Left kidney (tissue), 8 donors: ENCODE measurements at places on chromosomes 11 and 22.

- peak; percentile 79 for DNase-seq
These were observed 2.5 kb upstream of the NPAS4 start for GRCh38 chr11:66418168-66418985.

DNA sequence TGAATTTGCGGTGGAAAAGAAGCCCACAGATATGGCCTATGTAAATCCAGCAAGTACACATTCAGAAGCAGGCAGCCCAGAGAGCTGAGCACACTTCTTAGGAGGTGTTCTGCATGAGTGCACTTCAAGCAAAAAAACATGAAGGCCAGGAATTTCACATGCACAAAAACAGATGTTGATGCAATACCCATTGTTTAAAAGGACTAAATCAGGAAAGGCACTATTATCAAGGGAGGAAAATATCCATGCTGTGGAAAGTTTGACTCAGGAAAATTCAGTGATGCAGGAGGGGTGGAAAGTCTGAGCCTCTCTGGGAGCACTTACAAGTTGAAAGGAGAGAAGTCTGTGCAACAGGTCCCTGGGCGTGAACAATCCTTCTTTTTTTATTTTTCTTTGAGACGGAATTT, 15.8 kb upstream of the CARS1 start:
- DNase-seq = peak; percentile 22

DNA sequence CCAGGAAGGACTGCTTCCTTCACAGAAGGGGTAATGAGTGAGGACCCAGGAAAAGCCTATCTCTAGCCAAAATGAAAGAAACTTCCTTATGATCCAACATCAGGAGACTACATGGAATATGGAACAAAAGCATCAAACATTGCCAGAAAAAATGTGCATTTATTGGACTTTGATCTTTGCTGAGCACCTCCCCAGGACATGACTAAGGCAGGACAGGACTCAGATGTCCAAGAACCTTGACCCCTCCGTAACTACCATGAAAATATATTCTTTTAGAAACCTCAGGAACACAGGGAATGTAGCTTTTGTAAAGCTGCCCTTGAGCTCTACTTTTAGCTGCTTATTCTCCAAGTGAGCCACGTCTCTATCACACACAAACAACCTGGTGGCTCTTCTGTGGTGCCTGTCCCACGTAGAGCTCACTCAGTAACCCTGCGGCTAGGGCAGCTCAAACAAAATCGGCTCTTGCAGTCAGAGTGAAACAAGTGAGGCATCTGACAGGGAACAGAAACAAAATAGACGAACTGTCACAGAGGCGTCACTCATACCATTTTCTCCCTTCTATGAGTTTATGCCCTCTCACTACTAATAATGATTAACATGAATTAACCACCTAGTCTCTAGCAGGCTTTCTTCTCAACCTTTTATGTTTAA, 471.5 kb upstream of the API5 start:
- DNase-seq = no peak

DNA sequence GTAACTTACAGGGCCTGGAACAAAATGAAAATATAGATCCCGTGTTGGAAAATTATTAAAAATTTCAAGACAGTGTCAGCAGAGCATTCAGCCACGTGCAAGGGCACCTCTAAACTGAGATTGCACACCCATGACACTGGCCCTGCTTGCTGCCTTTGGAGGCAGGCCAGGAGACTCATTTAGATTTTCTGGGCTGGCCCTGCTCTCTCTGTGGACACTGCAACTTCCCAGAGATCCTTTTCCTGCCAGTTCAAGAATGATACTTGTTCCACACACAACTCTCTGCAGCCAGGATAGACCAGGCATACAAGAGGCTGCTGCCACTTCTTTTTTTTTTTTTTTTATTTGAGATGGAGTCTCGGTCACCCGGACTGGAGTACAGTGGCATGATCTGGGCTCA, 56.7 kb upstream of the PTPRJ start:
- no peak for DNase-seq

- DNase-seq = no peak
These were observed 6.0 kb downstream of the CNTF start for GRCh38 chr11:58628446-58628845.

GRCh38 chr11:123103326-123103980, 41.5 kb upstream of the HSPA8 start:
- DNase-seq = peak; percentile 84

DNA sequence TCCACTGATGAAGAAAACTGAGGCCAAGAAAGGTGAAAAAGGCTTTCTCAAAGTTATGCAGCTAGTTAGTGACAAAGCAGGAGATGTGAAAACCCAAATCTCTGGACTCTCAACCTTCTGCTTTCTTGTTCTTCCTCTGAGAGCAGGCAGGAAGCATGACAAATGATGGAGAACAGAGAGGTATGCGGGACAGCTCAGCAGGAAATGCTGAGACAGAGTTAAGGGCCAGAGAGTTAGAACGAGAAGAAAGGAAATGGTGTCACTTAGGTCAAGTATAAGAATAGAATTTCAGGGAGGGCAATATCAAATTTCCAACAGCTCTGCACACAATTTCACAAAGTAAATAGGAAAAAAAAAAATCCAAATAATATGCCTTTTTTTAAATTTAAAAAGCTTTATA, 67.6 kb upstream of the ARHGAP42 start:
- DNase-seq = no peak

GRCh38 chr11:106292526-106292925, 215.1 kb downstream of the AASDHPPT start:
- DNase-seq = no peak

DNA sequence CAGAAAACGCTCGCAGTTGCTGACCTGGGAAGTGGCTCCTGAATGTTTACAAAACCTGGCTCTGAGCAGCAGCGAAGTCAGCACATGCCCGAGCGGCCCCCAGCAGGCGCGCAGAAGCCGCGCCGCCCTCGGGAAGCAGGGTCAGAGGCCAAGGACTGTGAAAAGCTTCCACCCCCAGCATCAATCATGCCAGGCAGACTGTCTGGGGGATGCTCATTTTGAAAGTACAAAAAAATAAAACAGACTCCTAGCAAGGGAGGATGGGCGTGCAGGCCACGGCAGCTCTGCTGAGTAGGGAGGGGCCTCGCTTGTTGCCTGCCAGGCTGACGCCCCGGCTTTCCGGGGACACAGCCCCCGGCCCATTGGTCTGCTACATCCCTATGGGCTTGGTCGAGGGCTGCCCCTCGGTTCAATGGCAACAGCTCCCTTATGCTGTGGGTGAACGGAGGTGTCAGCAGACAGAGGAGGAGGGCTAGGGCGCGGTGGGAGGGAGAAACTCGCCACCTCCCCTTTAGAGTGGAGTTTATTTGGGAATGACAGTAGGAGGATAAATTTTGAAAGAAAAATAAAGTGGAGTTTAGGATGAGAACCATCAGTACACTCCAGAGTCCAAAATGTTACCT, 37.7 kb upstream of the GNB1L start:
- DNase-seq = no peak

DNA sequence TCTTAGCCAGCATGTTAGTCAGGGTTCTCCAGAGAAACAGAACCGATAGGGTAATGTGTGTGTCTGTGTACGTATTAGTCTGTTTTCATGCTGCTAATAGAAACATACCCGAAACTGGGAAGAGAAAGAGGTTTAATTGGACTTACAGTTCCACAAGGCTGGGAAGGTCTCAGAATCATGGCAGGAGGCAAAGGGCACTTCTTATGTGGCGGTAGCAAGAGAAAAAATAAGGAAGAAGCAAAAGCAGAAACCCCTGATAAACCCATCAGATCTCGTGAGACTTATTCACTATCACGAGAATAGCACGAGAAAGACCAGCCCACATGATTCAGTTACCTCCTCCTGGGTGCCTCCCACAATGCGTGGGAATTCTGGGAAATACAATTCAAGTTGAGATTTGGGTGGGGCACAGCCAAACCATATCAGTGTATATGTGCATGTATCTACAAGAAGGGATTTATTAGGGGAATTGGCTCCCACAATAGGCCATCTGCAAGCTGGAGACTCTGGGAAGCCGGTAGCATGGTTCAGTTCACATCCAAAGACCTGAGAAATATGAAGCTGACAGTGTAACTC, 173.7 kb upstream of the NECTIN1 start:
- no peak for DNase-seq

DNA sequence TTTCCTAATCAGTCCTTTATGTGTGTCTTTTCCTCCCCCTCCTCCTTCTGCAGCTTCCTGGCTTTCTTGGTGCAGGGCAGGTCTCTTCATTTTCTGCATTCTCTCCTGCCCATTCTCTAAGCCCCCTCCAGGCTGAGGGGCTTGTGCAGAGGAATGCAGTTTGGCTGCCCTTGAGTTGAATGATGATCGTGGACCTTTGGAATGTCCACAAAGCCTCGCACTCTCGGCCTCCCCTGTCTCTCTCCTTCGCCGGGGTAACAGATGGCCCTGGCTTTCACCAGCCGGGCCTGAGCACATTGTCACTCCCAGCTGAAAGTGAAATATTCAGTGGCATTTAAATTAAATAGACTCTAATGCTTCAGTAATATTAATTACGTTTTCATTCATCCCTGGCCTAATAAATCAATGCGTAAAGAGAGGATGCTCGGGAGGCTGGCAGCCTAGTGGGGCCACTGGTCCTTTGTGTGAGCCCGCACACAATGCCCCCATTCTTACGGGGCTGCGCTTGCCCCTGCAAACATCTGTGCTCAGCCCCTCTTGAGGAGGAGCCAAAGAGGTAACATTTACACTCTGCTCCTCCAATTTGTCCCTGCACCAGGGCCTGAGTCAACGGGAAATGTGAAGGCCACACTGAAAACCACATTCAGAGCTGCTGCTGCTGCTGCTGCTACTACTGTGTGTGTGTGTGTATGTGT, 64.9 kb upstream of the PAX6 start:
- no peak for DNase-seq

DNA sequence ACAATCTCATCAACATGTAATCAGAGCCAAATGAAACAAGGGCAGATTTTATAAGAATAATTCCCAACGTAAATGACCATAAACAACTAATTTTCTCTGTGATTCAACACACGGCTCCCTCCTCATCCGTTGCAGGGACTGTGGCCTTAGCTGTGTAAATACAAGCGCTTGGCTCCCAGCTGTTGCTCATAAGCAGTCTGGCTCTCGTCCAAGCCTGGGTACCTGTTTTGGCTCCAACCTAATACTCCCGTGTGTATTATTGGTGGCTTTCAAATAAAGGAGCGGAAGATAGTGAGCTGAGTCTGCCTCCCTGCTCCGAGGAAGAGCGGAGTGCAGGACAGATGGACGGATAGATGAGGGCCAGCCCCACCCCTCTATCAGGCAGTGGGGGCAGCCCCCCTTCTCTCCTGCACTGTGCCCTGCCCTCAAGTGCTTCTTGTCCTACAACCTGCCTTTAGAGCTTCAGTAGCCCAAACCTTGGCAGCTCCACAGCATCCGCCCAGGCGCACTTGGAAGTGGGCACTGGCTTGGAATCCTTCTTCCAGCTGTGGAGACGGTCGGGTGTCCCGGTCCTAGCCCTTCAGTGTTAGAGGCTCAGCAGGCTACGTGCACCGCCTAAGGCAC, 670.9 kb downstream of the BRD1 start:
- DNase-seq = peak; percentile 30
